ENCODE measurements at places on chromosomes 7 and 10.
A peak's percentile ranks its signal among the peaks of the same experiment; 100 is the strongest.

DNA sequence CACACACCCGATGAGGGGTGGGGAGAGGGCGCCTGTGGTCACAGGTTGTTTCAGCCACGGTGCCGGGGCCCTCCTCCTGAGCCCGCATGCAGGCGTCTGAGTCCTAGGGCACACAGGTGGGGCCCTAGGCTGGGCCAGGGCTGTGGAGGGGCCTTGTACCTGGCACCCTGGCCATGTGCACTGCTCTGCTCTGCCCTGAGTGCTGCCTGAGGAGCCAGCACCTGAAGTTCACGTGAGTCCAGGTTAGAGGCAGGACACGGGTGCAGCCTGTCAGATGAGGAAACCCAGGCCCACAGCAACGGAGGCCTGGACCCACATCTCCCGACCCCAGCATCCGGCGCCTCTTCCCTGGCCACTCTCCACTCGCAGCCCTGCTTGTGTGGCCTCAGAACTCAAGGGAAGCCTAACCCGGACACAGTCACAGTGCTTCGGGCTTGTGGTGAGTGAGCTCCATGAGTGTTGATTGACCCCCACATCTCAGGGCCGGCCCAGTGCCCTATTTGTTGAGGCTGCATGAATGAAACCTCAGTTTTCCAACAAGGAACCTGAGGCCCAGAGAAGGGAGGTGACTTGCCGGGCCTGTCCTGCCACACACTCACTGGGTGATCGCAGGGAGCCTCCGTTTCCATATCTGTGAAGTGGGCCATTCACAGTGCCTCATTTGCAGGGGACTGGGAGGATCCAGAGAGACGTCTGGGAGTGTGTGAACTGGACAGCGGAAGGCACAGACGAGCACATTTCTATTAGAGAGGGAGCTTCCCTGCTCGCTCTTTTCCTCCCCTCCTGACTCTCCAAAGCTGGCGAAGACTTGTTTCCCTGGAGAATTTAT lies 39.6 kb downstream of the PPIF start:
- no peak for DNase-seq

DNA sequence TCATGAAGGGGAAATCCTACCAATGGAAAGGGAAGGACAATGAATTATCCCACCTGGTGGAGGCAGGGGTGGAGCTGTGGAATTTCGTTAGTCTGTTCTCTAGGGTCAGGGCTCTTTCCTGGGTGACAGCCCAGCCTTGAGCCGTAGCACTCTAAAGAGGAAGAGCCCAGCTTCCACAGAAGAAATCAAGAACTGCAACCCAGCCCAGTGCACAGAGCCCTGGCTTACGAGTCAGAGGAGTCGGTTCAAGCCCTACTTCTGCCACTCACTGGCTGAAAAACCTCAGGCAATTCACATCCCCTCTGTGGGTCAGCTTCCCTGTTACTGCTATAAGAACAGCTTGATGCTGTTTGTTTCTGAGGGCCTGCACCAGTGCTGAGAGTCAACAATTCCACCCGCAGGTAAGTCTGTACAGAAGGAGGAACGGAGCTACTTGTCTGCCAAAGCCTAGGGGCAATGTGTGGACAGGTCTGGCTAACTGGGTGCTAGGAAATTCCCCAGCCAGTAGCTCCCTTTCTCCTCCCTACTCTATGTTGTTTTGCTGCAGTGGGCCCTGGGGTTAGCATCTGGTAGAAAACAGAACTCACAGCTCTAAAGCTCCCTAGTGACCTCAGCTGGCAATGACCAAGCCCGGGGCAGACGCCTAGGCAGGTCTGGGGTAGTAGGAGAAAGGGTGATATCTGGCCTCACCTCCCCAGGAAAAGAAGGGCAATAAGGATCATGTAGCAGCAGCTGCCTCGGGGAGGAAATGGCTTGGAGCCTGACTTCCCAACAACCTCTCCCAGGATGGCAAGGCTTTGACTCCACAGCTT lies 3.3 kb downstream of the AVPI1 start:
- DNase-seq, result peak; percentile 35

- DNase-seq, result peak; percentile 99
Measured at GRCh38 chr7:17600340-17600752, 301.9 kb downstream of the AHR start.

DNA sequence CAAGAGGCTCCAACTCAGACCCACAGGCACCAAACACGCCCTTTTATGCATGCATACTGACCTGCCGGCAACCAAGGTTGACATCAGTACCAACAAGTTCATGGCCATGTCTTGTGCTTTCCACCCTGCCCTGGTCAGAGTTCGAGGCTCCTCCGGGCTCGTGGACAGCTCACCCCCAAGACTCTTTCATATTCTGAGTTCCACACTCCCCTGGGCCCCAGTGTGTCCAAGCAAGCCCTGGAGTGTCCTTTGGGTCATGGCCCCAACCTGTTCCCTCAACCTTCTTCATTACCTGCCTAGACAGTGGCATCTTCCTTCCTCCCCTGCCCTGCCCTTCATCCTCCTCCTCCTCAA lies 40.5 kb downstream of the HIF1AN start:
- DNase-seq, result no peak

DNA sequence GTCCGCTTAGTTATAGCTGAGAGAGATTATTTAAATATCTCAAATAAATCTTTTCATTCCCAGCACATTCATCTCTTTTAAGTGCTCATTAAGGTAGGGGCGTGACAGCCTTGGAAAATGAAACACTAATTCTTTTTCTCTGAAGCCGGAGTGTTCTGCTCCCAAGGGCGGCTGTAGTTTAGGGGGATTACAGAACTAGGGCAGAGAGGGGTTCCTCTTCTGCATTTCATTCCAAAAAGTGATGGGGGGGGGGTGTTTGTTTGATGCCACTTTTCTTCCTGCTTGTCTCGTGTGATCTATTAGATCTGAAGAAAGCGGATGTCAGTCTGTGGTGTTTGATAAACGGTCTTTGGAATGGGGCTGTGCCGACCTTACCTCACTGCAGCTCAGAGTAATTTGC lies 506.5 kb upstream of the MGMT start:
- DNase-seq, result no peak

DNA sequence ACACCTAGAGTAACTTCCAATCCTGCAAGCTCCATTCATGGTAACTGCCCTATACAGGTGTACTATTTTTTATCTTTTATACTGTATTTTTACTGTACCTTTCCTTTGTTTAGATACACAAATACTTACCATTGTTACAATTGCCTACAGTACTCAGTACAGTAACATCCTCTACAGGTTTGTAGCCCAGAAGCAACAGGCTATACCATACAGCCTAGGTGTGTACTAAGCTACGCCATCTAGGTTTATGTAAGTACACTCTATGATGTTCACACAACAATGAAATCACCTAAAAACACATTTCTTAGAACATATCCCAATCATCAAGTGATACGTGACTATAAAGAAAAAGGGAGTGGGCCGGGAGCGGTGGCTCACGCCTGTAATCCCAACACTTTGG lies 53.1 kb upstream of the SLIT1 start:
- DNase-seq, result no peak

DNA sequence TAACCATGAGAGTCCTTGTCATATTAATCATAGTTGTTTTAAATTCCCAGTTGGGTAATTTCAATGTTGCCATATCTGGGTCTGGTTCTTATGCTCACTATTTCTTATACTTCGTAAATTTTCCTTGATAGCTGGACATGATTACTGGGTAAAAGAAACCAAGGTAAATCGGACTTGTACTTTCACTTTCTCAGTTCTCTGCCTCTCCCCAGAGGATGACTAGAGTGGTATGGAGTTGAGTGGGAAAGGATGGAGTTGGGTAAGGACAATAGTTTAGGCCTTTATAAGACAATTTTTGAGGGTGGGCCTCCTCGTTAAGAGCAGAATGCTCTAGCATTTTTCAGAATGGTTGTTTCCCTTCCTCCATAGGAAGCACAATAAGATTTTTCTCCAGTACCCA lies 106.1 kb downstream of the CRPPA start:
- no peak for DNase-seq

DNA sequence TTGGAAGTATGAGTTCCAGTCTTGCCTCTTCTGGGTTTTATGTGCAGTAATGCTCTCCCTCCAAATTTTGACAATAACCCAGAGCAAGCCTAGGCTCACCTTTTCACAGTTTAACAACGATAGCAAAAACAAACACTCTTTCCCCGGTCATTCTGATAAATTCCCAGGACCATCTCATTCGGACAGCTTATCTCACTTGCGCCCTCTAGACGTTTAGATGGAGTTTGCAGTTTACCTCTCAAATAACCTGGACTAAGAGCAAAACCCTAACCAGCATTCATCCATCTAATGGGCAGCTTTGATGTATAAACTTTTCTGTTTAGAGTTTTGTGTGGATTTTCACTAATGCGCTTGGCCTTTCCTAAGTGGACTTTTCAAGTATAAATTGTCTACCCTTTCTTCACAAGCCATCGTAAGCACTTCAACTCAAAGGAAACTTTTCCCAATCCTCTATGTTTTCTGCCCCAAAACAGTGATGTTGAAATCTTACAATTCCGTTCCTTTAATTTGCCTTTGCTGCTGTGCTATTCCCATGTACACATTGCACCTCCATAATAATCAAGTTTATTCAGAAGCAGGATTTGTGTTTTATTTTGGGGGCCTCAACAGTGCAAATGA lies 114.9 kb downstream of the HDAC9 start:
- peak; percentile 2 for DNase-seq

GRCh38 chr7:26461518-26461917 lies 169.9 kb downstream of the SNX10 start:
- DNase-seq, result no peak

GRCh38 chr10:20512631-20513030 lies 384.5 kb downstream of the NEBL start:
- no peak for DNase-seq

DNA sequence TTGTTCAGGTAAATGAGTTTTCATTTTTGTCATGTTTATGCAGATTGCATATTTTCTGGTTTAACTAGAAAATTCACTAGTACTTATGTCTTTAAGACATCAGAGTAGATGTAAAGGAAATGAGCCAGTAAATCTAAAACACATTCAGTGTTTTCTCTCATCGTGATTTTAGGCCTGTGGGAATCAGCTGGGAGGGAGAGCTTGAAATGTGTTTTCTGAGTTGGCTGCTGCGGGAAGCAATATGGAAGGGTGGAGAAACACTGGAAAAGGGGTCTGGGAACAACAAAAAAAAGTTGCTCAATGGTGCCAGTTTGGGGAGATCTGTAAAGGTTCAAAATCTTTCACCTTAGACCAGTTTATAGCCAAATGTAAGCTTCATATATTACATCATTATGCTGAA lies 284.1 kb downstream of the POU6F2 start:
- DNase-seq, result no peak

DNA sequence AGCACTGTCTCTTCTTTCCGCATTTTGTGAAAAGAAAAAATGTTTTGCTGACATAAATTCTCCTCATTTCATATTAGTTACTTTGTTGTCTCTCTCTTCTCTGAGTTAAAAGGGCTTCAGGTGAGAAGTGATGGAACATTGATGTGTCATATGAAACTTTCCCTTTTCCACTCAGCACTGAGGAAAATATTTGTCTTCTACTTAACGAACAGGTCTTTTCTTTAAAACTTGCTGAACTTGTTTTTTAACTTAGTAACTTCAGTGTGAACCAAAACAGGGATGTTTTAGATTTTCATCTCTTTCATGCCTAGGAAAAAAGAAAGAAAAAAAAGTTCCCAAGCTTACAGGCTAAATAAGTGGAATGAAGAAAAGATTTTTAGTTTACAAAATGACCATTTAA lies 19.0 kb upstream of the TSPAN12 start:
- DNase-seq, result no peak

GRCh38 chr7:158125091-158125490 lies 462.5 kb downstream of the PTPRN2 start:
- no peak for DNase-seq

DNA sequence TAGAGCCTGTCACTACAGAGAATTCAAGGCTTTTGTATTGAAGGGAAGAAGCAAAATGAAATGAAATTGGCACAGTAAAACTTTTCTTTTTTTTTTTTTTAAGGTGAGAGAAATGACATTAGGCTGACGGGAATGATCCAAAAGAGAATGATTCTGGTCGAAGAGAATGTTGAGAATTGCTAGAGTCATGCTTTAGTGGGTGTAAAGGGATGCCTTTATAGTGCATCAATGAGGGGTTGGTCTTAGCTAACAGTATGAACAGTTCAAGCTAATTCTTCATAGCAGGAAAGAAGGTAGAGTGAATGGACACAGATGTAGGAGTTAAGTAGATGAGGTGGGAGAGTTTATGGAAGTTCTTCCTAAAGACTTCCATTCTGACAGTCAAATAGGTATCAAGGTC lies 32.3 kb upstream of the LSM8 start:
- peak; percentile 49 for DNase-seq

GRCh38 chr10:103110407-103110806 lies 82.7 kb downstream of the NT5C2 start:
- no peak for DNase-seq

DNA sequence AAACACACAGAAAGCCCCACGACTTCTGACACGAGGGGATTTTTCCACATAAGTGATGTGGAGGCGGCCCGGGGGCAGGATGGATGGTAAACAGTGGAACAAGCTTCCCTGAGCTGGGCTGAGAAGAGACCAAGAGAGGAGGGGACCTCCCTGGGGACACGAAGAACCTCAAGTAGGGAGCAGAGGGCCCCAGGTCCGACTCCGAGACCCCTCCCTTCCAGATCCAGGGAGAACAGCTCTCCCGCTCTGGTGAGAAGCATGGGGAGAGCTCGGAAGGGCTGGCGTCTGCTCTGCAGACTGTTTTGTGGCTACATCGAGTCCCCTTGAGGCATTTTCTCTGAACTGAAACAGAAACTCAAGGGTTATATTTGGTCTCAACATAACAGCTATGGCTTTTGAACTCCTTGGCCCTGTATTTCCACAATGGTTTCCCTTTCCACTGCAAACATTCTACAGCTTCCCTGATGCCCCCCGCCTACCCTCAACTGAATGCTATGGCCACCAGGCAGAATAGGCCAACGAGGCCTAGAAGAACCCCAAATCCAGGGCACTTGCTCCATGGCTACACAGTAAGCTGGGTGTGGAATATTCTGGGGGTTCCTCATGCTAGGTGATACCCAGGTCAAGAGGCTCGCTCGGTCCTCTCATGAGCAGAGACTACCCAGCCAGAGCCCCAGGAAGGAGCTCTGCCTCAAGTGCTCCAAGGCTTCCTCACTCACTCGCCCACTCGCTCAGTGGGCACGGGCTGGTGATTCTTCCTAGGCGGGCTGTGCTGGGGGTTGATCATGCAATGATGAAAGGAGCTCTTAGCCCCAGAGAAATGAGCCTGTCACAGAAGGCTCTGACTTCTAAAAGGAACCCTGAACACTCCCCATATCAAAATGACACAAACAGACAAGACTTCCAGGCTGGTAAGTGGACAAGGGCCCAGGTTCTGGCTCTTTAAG lies 47.5 kb downstream of the FAM53B start:
- DNase-seq, result no peak

GRCh38 chr10:81248886-81249285 lies 626.1 kb upstream of the NRG3 start:
- DNase-seq, result no peak

- peak; percentile 52 for DNase-seq
Measured at GRCh38 chr7:48299580-48300169, 128.4 kb downstream of the ABCA13 start.

DNA sequence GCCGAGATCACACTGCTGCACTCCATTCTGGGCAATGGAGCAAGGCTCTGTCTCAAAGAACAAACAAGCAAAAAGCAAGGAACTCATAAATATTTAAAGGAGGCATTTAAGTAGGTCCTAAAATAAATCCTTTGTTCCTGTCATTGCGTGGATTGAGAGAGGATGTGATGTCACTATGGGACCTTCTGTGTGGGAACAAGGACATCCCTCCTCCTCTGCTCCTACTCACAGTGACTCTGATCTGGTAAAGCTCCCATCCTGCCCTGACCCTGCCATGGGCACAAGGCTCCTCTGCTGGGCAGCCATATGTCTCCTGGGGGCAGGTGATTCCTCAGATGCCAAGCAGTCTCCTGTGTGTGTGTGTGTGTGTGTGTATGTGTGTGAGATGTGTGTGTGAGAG lies 74.1 kb upstream of the PRSS58 start:
- no peak for DNase-seq

GRCh38 chr7:64758151-64758550 lies 36.1 kb upstream of the ZNF138 start:
- no peak for DNase-seq

All from astrocyte (in vitro differentiated cells and primary cell).